T-cell (primary cell): ENCODE measurements at places on chromosomes 2 and 18.

DNA sequence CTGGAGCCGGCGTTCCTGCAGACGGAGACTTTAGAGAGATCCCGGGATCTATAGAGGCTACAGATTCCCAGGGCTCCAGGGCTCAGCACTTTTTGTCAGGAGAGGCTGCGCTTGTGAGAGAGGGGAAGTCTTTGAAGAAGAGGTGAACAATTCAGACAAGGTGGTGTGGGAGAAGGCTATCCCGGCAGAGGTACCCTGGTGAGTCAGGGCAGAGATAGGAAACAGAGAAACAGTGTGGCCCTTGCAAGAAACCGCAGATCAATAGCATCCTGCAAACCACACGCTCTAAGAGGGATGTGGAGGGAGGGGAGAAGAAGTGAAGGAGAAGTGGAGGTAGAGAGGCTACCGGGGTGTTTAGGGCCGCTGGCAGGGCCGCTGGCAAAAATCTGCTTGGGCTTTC, 160.5 kb upstream of the APCDD1 start:
- DNase-seq = no peak

GRCh38 chr18:286515-287310, 18.9 kb upstream of the THOC1 start:
- no peak for DNase-seq

DNA sequence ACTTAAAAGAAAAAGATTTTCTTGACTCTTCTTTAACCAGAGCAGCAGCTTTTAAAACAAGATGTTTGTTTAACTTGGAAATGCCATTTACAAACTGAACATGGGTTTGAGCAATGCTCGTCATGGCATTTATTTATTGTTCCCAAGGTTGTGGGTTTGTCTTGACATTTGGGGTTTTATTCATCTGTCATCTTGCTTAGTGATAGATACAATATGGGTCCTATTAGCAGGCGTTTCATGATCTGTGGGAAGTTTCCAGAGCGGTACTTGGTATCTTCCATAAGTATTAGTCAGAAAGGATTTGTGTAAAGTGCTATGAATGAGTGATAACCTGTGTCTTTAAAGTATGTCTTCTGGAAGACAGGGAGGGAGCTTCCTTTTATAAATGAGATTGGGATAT, 29.9 kb upstream of the MGAT5 start:
- no peak for DNase-seq

DNA sequence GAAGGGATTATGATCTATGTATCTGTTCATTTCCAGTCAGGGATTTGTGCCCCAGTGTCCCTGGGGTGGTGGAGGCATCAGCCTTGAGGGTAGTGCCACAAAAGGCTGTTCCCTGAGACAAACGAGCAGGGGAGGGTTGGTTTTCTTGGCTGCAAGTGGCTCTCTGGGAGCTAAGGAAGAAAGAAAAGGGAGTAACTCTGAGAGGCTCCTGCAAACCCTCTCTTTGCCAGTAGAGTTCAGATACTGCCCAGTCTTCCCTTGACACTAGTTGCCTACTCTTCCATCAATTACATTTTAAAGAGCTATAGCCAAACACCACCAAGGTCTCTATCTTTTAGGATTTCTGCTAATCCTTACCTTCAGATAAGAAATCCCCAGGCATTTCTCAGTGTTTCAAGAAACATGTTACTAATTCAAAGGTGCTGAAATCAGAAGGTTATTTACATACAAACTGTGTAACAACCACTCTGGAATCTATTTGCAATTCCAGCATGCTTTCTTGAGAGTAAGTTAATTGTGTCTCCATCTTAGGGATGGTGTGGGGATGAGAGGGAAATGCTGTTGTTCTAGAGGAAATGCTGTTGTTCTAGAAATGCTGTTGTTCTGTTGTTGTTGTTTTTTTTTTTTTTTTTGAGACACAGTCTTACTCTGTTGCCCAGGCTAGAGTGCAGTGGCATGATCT, 18.7 kb upstream of the KCTD1 start:
- no peak for DNase-seq

- DNase-seq = no peak
These were observed 500.7 kb downstream of the RIT2 start for GRCh38 chr18:42614619-42615293.

- no peak for DNase-seq
These were observed 6.6 kb downstream of the PSD4 start for GRCh38 chr2:113180131-113180946.

DNA sequence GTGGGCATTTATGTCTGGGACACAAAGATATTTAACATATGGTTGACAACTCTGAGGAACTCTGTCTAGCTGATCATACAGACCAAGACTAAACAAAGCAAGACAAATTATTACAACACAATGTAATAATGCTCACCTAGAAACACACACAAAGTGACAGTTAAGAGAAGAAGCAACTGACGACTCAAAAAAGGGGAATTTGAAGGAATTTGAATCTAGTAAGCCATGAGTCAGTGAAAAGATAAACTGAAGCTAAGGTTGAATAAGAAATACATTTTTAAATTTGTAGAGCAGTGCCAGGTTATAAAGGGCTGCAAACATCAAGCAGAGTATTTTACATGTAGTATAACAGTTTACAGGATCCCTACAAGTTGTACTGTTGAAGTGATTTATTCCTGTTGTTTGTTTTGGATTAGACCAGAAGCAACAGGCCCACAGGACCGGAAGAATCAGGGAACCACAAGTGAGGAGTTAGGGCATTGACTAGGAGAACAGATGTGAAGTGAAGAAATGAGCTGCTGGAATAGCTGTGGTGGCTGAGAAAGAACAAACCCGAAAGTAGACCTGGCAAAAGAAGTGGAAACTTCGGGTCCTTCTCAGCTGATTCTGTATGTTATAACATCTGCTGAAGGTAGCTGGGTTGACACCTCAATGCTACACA, 35.6 kb downstream of the IFIH1 start:
- no peak for DNase-seq

GRCh38 chr18:51266773-51267172, 69.3 kb upstream of the MEX3C start:
- DNase-seq = no peak

DNA sequence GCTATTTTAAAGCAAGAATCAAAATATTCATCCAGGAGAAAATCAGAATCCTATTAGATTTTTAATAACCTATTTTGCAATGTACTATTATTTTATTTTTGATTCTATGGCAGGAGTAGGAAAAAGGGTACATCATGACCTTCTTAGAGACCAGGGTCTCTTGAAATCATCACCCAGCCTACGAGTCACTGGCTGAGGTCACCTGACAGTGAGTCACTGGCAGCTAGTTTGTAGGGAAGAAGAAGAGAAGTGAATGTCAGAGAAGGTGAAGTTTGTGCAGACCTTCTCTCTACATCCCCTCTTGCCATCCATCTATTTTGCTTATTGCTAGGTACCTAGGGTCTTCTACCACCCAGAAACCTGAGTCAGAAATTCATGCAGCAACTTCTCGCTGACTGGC, 144.2 kb downstream of the ALK start:
- DNase-seq = no peak

GRCh38 chr2:240527153-240527750, 30.5 kb downstream of the ANKMY1 start:
- DNase-seq = no peak

- no peak for DNase-seq
These were observed 1329.1 kb downstream of the DPP10 start for GRCh38 chr2:115771516-115771915.

GRCh38 chr2:61906186-61906470, 654 bp downstream of the COMMD1 start:
- DNase-seq = no peak

DNA sequence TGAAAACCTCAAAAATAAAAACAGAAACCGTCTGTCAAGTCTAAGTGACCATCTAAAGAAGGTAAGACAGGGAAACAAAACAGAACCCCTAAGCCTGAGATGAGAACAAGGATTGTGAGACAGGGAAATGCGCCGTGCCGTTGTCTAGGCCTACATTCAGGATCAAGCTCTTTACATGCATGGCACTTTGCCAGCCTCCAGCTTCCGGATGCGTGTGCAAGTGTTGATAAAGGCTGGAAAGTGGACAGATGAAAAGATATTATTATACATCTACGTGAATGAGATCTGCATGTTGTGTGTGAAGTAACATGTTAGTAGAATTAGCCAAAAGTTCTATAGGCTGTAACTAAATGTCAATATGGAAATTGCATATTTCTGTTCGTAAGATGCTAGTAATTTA, 28.6 kb upstream of the TMEM87B start:
- DNase-seq = no peak

GRCh38 chr2:149513461-149513860, 74.1 kb downstream of the MMADHC start:
- no peak for DNase-seq

GRCh38 chr2:150478200-150478974, 9.1 kb downstream of the RND3 start:
- DNase-seq = no peak
